D721Med (cell line): ENCODE measurements at places on chromosomes 2 and 18.

- DNase-seq = no peak
Observed at GRCh38 chr2:136344339-136344738, 226.4 kb upstream of the CXCR4 start.

- DNase-seq = no peak
Observed at GRCh38 chr2:161947406-161947805, 126.6 kb downstream of the DPP4 start.

DNA sequence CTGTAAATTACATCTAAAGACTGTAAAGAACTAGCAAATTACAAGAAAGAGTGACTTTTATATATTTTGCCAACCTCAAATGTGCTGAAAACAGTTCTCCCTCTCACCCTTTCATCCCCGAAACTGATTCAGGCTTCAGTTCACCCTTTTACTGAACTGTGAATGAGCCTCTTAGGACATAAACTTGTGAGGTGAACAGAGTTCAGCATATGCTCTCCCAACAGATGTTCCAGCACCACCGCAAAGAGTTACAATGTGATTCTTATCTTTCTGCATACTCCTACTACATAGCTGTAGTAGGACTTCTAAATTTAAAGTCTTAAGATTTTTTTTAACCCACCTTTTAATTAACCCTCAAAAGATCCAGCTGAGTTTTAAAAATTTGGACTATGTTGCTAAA lies 1.2 kb upstream of the ZCCHC2 start:
- no peak for DNase-seq

- DNase-seq = no peak
Observed at GRCh38 chr2:23028106-23028505, 356.9 kb upstream of the KLHL29 start.

DNA sequence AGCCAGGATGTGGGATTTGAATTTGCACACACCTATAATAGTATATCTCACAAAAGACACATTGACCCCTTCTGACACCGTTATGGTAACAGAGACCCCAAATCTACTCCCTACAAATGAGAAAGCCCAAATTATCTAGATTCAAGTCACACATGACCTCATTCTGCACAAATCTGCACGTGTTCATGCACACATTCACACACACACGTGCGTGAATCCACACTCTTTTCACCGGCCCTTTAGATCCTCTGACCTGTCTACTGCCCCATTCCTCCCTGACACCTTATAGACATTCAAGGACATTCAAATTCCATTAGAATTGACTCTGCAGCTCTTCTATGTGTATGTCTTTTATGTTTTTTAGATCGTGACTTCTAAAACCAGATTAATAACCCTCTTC lies 627.8 kb upstream of the ID2 start:
- no peak for DNase-seq

GRCh38 chr18:41396211-41396610 lies 558.8 kb upstream of the PIK3C3 start:
- no peak for DNase-seq

DNA sequence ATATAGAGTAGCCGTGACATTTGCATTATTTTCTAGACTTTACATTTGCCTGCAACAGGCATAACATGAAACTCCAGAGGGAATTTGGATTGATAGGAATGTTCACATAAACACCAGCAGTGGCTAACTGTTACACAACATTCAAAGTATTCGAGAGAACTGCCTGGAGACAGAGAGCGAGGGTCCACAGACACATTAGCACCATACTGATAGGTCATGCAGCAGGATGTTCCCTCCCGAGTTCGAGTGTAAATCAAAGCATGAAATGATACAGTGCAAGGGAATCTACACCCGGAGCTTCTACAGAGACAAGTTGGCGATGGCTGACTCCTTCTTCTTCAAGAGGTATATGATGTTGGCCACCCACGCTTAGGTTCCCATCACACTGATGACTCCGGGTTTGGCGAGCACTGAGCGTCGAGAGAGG lies 89.5 kb downstream of the COL6A3 start:
- no peak for DNase-seq

GRCh38 chr2:62760555-62760954 lies 55.0 kb downstream of the EHBP1 start:
- no peak for DNase-seq

GRCh38 chr2:119864318-119864717 lies 104.6 kb downstream of the PTPN4 start:
- no peak for DNase-seq

GRCh38 chr2:181077128-181077709 lies 96.8 kb downstream of the UBE2E3 start:
- no peak for DNase-seq

DNA sequence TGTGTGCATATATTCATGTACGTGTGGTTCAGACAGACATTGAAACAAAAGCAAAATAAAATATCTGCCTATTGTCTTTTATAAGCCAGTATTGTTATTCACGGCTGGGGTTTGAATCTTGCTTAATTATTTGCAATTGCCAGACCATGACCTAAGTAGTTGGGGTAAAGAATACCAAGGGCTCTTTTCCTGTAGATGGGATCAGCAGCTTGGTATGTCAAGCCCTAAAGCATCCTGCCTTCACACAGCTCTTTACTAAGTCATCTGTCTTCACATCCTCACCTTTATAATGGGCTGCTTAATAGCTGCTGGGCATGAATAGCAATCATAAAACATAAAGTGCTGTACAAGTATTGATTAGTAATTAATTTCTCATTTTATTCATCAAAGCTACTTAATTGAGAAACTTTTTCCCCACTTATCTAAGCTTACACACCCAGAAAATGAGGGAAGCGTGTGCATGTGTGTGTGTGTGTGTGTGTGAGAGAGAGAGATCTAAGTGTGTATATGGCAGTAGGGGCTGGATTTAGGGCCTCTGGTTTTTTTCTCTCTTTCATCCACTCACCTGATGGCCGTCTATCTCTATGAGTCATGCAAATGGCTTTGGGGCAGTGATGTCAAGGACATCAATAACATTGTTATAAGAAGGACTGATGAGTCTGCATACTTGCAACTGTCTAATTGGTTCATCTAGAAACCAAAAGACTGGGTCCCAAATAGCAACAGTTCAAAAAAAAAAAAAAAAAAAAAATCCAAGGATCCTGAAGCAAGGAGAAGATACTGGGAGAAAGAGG lies 244.1 kb upstream of the TNP1 start:
- no peak for DNase-seq

DNA sequence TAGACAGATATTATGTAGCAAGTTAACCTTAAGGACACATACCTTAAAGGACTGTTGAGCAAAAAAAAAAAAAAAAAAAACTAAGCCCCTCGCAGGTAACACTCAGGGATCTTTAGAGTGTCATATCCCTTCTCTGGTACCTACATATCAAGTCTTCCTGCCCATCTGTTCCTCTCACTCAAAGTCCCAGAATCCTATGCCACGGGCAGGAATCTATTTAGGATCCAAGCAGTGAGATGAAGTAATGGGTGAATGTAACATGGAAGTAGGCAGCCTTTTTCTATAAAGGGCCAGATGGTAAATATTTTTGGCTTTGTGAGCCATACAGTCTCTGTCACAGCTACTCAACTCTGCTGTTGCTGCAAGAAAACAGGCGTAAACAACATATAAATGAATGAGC lies 496.7 kb downstream of the STK39 start:
- no peak for DNase-seq
